ENCODE measurements at places on chromosomes 7 and 10.

- DNase-seq: no peak
These were observed 102.0 kb downstream of the PKD1L1 start for GRCh38 chr7:47846138-47846836.

DNA sequence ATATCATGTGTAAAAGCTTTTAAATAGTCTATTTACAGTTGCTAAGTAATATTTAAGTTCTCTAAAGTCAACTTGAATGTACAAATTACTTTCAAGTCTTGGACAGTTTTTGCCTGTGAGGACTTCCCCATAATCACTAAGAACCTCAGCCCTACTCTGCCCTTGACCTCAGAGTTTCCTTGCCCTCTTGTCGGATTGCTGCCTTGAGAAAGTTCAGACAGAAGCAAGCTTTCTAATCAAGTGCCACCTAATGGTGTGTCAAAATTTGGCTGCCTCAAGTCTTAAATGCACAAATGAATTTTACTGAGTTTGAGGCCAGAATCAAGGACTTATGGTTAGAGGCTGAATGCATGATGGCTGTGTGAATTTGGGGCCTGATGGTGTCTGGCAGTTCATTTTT is 88.3 kb upstream of the KAT6B start:
- DNase-seq: no peak

- no peak for DNase-seq
These were observed 423.9 kb downstream of the GLRX3 start for GRCh38 chr10:130560116-130560515.

DNA sequence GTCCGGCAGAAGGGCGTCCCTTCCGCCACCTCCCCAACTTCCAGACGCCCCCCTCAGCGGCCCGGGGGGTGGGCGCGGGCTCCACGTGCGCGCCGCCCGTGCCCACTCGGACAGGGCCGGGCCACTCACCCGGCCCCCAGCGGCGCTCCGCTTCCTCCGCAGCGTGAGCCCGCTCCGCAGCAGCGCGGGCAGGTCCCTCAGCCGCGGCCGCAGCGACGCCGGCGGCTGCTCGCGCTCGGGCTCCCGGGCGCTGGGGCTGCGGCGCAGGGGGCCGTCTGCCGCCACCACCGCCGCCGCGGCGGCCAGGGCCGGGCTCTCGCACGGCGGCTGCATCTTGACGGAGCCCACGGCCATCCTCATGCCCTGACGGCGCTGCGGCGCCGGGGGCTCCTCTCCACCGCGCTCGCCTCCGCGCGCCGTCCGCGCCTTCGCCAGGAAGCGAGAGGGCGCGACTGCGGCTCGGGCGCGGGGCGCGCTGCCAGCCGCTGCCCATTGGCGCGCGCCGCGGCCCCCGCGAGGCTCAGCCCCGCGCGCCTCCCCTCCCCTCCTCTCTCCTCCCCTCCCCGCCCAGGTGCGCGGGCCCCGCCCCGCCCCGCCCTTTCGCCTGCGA is at the start of gene RAPGEF5:
Gene RAPGEF5 (minus strand): TSS at position 454 of the 610 bp plus-strand sequence. CDS start 94 bp downstream, at position 360.
- DNase-seq: no peak

DNA sequence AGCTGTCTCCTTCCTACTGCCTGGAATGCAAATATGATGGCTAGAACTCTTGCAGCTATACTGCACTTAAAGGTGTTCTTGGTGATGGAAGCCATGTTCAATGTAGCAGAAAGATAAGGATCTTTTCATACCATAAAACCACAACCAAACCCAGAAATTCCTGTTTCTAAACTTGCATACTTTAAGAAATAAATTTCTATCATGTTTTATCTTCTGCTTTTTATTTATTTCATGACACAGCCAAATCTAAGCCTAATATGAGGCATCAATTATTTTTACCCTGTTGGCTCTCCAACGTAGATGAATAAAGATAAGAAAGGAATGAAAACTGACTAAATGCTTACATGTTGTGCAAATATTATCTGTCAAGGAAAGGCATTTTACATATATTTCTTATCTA is 224.1 kb downstream of the DOCK4 start:
- DNase-seq: no peak

DNA sequence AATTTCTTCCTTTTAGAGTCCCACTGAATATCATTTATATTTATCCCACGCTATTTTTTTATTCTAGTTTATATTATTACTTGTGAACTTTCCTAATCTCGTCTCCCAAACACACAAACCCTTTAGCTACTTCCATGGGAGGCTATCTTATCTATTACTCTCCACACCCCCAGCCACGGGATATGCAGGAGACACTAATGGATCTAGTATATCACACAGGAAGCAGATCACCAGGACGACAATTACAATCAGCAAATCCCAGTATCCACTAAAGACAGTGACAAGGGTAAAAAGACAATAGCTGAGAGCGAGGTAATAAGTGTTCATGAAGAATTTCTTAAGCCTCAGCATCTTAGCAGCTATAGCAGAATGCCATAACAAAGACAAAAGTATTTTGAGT is 3.8 kb upstream of the AKR1E2 start:
- no peak for DNase-seq

GRCh38 chr10:3426190-3426845 is 253.7 kb upstream of the PITRM1 start:
- no peak for DNase-seq

- DNase-seq: no peak
These were observed 3.3 kb upstream of the CUEDC2 start for GRCh38 chr10:102435529-102436233.

- DNase-seq: no peak
These were observed 118.1 kb downstream of the WDR11 start for GRCh38 chr10:120969219-120969645.

DNA sequence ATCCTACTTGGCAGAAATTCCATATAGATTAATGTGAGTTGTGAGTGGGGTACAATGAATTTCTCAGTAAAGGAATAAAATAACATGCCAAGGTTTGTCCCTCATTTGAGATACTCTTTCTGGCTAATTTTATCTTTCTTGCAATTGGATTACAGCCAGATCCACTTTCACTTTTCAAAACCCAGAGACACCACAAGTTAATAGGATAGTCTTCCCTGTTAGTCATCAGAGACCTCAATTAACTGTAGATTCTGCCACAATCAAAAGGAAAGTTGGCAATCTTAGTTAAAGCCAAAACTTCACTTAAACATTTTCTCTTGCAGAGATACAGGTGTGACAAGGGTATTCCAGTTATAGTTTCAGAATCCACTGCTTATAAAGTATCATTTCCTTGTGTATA is 91.4 kb upstream of the PHYHIPL start:
- DNase-seq: no peak
